ENCODE measurements at places on chromosomes 4 and X.

- DNase-seq = no peak
These were observed 20.3 kb upstream of the ASMTL start for GRCh38 chrX:1472975-1473374.

DNA sequence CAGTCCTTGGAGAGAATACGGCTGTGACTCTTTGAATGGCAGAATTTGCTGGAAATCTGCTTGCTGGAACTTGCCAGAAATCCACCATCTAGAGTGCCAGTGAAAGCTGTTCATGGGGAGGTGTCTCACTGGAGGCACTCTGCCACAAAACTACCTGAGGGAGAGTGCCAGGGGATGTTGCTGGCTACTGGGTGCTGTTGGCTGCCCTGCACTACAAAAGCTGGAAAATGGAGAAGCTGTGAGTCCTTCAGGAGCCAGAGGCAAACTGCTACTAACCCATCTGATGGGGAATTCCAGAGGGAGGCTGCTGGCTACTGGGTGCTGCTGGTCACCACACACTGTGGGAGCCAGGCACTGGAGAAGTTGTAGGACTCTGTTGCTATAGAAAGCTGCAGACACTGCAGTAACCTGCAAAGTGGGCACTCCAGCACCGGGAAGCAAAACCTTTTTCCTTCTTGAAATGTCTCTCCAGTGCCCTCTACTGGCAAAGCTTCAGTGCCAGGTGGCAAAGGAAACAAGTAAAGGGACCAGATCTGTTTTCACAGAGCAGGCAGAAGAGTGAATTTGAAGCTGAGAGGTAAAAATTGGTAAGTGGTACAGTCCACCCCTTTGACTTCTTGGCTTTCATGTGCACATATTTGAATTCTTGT is 47.8 kb upstream of the HSD17B10 start:
- DNase-seq = peak; percentile 21

DNA sequence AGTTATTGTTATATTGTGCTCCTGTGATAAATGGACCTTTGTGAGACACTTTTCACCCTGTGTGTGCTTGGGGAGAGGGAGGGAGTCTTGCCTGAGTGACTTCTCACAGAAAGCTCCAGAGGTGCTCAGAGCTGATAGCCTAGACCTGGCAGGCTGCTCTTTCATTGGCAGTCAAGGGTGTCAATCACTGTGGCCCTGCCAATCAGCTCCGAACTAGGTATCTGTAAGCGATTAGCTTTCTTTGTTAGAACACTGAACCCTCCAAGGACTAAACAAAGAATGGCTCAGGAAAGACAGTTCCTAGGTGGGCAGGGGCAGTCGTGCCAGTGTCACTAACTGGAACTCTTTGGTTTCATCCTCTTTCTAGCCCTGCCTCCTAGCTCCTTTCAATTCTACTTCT is 2.7 kb upstream of the NALF2 start:
- peak; percentile 34 for DNase-seq

DNA sequence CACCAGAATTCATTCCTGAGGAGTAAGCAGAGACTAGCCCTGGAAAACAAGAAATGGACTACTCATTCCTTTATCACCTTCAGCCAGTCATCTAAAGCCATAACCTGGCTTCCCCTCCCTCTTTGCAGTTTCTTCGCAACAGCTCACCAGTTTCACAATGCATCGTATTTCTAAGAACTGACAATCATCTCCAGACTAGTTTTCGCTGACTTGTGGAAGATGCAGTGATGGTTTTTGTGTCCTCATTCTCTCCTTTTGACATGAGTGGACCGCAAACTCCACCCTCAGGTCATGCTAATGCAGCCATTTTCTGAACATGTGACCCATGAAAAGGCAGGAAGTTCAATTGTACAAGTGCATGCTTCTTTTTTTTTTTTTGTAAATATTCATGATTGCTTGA is 1203.5 kb downstream of the PCDH7 start:
- DNase-seq = no peak

- DNase-seq = no peak
These were observed 645.9 kb downstream of the ANKRD50 start for GRCh38 chr4:124066595-124066994.

DNA sequence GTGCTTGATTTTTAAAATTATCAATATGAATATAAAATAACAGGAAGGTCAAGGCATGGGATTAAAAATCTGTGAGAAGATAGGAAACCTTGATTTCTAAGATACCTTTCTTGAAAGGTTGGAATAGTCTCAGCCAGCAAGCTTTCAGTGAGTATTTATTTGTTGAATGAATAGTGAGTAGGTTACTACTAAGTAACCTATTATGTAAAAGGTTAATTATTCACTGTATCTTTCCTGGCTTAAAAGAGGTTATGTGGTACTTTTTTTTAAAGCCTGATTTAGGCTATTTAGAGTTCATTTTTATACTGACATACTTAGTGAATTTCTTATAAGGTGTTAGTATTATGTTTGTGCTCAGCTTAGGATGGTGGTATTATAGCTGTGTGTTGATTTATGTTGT is 123.5 kb downstream of the PTPN13 start:
- DNase-seq = no peak

- DNase-seq = no peak
These were observed 187.9 kb downstream of the CHM start for GRCh38 chrX:85859426-85859825.

- no peak for DNase-seq
These were observed 306.2 kb downstream of the TENM3 start for GRCh38 chr4:182549356-182549755.

Data from NCI-H1436 treated with DMSO at 0.1 percent for 48 hours (cell line).